Activated T-helper 1 cell treated with anti-CD3 and anti-CD28 coated beads, Interleukin-2, amount 50 U/mL, for 16 hours (primary cell): ENCODE measurements at places on chromosomes 6 and 20.

DNA sequence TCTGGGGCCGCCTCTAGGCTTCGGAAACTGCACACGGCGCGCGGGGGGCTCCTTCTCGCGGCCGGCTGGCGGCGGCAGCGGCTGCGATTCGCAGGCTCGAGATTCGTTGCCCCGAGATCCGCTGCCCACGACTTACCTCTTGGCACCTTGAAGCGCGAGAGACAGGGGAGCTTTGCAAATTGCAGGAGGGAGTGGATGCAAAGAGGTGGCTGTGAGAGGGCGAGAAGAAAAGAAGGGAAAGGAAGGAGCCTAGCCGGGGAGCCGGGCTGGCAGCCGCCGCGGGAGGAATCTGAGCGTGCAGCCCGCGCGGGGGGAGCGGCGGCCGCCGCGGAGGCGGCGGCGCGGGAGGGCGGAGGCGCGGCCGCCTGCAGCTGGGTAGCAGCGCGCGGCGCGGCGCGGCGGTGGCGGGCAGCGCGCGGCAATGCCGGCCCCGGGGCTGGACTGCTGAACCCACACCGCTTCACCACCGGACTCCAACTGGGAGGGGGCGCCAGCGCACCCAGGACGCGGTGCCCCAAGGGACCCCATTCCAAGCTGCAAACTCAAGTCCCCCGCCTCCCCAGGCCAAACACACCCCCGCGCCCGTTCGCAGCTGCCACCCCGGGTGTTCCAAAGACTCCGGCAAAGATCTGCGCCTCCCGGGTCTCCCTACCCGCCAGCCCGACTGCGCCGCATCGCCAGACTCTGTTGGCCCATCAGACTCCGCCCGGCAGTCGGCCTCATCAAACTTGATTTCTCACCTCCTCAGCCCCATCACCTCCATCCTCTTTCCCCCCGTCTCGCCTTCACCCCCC lies 44.2 kb upstream of the SUPT3H start:
- peak; percentile 13 for DNase-seq

- no peak for DNase-seq
Observed at GRCh38 chr20:41361757-41362747, 4.6 kb downstream of the EMILIN3 start.

- DNase-seq, result no peak
Observed at GRCh38 chr6:156846845-156847599, 69.8 kb downstream of the ARID1B start.

DNA sequence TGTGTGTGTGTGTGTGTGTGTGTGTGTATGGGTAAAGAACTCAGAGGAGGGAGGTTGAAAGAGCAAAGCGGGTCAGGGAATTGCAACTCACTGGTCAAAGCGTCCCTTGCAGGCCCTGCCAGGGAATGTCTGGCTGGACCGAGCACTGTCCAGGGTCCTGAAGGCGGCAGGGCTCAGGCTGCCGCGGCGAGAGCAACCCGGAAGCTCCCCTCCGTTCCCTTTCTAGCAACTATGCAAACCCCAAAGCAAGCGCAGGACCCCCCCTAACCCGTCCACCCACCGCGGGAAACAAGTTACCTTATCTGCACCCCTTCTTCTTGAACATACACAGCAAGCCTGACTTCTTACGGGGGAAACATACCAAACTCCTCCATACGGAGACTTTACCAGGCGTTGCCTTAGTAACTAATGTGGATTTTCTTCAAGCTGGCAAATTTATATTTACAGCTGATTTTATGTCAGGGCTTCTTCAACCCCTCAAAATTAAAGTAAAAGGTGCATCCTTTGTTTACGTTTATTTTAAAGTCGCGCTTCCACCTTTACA lies 538 bp upstream of the GRM1 start:
- no peak for DNase-seq

- DNase-seq, result no peak
Observed at GRCh38 chr6:105926318-105926717, 159.8 kb upstream of the PRDM1 start.

DNA sequence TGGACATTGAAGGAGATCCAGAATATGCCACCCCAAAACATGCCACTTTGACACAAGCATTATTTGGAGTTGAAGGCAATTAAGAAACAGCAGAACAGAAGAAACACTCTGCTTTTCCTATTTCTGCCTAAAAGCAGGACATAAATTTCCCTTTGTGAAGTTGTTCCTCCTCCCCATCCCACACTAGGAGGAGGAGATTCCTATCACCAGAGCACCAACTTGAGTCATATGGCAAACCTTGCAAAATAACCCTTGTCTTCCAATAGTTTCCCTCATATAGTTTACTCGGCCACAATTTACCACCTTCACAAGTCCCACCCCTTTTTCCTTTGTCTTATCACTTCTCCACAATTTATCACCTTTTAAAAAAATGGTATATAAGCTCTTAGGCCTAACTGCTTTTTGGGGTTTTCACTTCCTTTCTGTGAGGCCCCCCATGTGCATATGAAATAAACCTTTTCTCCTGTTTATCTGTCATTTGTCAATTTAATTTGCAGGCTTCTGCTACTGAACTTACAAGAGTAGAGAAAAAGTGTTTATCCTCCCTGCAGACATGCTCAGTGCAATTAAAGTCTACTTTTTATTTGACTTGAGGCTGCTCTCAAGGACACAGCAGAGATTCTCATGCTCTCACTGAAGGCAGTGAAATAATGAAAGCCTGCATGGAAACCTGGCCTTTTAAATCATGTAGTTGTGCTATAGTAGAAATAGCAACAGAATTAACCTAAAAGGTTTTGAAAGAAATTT lies 2.8 kb upstream of the RAB23 start:
- DNase-seq, result no peak

- no peak for DNase-seq
Observed at GRCh38 chr20:44897133-44897532, 11.6 kb downstream of the YWHAB start.

DNA sequence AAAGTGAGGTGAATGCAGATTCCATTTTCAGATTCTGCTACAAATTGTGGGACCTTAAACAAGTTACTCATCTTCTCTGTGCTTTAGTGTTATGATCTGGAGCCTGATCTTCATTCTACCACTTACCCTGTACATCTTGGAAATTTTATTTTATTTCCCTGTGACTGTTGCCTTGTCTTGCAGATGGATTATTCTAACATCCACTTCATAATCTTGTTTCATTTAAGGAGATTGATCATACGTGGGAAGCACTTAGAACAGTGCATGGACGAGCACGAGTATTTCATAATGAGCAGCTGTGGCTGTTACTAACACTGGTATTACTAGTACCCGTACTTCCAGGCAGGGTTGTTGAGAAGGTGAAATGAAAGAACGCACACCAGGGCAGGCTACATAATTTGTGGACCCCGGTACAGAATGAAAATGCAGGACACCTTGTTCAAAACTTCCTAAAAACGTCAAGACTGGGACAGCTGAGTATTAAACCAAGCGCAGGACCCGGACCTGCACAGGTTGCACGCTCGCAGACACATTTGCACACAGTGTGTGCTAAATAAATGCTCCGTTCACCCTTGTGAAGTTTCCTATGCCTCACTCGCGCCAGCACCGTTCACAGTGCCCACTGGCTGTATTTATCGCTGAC lies 535 bp upstream of the CCDC170 start:
- DNase-seq, result no peak

DNA sequence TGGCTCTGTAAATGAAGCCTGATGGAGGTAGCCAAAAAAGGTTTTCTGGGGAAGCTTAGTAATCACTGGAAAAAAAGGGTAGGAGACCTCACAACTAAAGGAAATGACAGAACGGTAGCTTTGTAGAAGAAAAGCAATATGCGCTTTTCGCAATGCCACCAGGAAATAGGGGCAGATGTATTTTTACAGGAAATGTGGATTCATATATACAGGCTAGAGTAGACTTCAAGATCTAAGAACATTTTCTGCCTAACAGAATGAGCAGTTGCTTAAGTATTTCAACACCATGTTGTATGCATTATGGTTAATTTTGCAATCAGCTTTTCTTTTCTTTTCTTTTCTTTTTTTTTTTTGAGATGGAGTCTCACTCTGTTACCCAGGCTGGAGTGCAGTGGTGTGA lies 219.6 kb downstream of the CD83 start:
- no peak for DNase-seq

DNA sequence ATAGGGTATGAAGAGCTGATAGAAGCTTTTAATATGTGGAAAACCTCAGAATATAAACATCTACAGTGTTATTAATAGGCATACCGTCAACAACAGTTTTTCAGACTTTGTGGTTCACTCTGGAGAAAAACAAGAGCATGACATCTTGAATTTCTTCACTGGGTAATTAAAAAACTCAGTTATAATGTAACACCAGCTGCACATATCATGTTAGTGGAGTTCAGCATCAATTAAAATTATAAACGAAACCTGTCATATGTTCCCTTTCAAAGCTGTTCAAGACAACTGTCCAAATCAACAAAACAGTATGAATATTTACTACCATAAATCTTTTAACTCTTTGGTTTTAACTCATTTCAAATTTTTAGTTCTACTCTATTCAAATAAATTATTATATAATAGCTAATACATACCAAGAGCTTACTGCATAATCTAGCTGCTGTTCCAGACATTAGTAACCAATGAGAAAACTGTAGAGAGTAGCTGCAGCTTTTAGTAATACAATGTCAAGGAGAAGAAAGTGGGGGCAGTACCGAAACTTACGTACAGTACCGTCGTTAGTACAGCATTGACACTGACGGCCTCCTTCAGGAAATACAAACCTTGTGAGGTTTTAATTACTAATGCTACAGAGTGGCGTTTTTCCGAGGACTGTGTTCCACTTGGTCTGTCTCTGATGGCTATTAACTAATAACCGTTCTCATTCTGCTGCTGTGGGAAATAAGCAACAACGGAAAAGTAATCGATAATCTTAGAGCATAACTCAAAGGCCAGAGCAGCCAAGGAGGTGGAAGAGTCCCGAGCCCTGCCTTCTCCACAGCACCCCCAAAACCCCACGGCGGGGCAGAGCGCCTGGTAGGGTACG lies 532 bp upstream of the PM20D2 start:
- DNase-seq, result no peak

- DNase-seq, result no peak
Observed at GRCh38 chr6:129691709-129692108, 18.3 kb downstream of the ARHGAP18 start.

GRCh38 chr6:6634735-6635075 lies 46.2 kb downstream of the LY86 start:
- DNase-seq, result no peak

GRCh38 chr6:35181933-35182612 lies 31.7 kb upstream of the SCUBE3 start:
- no peak for DNase-seq

DNA sequence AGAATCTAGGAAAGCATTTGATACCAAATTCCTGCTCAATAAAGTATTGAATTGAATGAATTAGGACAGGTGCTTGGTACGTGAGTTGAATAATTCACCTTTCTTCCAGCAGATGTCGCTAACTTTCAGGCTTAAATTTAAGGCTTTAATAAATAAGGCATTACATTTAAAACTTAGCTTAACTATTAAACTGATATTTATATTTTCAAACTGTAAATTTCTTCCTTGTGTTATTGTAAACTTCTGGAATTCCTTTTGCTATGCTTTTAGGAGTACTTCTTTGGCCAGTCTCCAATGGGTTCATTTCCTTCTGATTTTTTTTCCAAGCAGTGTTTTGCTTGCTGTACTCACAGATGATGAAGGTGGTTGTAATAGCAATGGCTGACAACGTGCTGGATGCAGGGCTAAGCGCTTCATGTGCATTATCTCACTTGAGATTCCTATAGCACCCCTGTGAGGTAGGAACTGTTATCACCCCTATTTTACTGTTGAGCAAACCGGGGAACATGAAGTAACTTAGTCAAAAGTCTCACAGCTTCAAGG lies 71.3 kb upstream of the SLC2A12 start:
- no peak for DNase-seq

- no peak for DNase-seq
Observed at GRCh38 chr20:39009348-39009747, 47.2 kb downstream of the DHX35 start.

DNA sequence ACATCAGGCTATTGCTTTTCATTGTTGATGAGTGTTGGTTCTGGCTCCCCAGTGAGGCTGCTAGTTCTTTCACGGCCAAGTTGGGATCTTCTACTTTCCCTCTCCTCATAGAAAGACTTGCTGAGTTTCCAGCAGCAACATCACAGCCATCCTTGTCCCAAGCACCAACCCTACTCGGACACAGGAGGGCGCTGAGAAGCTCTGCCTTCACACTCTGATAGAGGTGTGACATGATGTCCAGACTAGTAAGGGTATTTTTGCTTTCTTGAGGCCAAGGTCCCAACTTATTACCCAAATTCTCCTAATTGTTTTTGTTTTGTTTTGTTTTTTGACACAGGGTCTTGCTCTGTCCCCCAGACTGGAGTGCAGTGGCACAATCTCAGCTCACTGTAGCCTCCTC lies 3.0 kb upstream of the GCM1 start:
- DNase-seq, result no peak

DNA sequence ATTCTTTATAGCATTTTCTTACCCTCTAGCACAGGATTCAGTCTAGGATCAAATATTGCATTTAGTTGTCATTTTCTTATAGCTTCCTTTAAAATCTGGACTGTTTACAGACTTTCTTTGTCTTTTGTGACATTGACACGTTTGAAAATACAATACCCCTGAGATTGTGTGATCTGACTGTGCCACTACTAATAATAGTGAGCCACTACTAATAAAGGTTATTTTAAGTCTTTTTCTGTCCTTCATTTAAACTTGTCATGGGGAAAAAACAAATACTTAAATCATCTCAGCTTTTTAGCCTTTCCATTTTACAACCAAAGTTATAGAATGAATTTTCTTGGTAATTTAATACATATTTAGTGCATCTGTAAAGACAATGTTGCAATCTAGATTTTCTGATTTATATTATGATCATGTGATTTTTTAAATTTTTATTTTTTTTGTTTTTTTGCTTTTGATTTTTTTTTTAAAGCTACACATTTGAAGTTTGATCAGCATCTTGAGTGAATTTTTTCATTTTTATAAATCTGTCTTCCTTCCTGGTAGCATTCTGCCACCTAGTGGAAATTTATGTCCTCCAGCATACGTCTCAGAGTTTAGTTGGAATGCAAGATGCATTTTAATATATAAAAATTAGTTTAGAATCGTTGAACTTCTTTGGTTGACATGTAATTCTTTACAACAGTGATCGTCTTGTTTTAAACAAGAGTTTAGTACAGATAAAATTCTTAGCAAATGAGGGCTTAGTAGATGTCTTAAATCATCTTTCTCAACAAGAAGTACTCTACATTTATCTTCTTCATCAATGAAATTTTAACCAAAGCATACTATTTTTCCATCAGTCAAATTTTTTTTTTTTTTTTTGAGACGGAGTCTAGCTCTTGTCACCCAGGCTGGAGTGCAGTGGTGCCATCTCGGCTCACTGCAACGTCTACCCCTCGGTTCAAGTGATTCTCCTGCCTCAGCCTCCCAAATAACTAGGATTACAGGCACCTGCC lies 119.4 kb downstream of the NCOA3 start:
- no peak for DNase-seq

GRCh38 chr20:31831211-31831610 lies 12.1 kb downstream of the MYLK2 start:
- DNase-seq, result no peak

DNA sequence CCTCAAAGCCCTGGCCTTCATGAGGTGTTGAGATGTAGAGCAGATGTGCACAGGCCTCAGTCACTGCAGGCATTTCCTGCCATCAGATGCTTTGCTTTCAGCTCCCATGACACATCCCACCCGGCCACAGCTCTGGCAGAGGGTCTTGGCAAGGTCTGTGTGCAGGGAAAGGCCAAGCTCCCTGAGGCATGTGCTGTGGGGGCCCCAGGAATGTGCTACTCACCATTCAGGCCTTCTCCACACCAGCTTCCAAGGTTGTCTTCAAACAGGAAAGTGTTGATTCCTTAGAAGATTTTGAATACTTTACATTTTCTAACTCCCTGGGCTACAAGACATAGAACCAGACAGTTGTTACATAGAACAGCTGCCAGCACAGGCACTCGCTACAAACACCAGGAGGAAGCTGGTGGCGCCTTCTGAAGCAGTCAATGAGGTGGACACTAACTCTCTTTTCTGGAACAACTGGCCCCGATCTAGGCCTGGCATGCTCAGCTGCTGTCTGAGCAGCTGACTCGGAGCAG lies 27.8 kb downstream of the CASS4 start:
- no peak for DNase-seq
